HFFc6 (cell line): ENCODE measurements at places on chromosomes 3 and 15.

DNA sequence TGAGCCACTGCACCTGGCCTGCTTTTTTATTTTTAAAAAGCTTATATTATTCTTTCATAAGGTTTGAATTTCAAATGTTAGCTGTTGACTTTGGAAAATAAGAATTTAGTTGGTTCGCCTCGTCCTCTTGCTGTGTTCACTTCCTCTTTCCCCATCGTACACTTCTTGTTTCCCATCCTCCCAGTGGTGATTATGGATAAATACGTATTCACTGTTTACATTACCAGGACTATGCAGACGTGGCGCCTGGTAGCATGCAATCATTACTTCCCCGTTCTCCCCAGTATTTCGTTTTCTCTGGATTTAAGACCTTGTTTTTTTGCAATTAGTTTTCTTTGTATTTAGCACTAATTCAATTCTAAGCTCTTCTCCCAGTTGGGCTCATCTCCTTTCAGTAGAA, 70.1 kb downstream of the LMLN start:
- no peak for DNase-seq

DNA sequence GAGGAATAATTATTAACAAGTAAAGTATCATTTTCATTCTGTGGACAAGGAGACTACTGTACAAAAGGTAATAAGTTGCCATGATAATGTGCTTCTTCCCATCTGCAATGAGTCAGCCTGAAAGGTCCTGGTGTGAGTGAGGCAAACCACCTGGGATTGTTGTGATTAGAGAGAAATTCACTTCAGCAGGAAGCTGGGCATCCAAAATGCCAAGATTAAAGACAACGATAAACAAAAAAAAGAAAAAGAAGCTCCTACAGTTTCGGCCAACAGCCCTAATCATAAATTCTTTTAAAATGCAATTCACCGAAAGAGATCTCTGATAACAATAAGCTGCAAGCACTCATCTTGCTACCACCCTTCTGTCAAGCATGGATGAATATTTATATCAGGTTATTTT, 507.8 kb downstream of the TUSC7 start:
- no peak for DNase-seq

DNA sequence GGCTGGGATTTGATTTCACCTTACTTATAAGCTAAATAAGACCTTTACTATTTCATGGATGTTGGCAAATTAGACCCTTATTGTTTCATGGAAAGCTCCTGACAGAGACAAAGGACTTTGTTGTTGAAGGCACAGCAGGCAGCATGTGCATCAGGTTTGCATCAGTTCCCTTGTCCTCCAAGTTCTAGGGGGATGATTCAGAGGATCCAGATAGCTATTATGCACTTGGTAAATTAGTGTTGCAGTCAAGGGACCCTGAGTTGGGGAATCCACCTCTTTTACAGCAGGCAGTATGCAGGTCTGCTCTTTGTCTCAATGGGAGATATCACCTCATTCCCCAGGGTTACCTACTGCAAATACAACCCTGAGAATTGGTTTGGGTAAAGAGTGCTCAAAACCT, 131.4 kb upstream of the IGSF10 start:
- DNase-seq = no peak

DNA sequence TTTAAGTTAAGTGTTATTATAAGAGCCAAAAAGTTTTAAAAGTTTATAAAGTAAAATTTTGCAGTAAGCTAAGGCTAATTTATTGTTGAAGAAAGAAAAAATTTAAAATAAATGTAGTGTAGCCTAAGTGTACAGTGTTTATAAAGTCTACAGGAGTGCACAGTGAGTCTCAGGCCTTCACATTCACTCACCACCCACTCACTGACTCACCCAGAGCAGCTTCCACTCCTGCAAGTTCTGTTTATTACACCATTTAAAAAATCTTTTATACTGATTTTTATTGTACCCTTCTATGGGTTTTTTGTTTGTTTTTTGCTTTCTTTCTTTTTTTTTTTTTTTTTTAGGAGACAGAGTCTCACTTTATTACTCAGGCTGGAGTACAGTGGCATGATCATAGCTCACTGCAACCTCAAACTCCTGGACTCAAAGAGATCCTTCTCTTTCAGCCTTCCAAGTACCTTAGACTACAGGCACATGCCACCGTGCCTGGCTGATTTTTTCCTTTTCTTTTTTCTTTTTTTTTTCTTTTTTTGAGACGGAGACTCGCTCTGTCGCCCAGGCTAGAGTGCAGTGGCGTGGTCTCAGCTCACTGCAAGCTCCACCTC, 25.9 kb downstream of the CSTA start:
- DNase-seq = peak; percentile 12

- DNase-seq = peak; percentile 98
These were observed 113.5 kb downstream of the VGLL4 start for GRCh38 chr3:11530153-11530721.

DNA sequence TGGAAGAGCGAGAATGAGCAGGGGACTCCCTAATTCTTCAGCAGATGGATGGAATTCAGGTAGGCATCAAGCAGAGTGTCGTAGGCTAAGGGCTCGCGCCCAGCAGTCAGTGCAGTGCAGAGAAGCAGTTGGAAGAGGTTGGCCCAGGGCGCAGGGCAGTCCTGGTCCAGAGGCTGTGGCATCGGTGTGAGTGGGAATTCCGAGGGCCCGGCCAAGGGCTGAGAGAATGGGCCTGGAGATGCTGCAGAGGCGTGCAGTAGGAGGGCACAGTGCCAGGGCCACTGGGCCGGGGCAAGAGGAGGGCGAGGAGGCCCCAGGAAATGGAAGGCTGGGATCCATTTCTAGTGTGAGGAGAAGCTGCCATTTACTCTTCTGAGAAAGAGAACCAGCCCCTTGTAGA, 74.4 kb downstream of the AAGAB start:
- DNase-seq = no peak

GRCh38 chr3:150081084-150081483, 110.4 kb upstream of the PFN2 start:
- peak; percentile 87 for DNase-seq

GRCh38 chr3:12178091-12178820, 19.5 kb upstream of the TIMP4 start:
- DNase-seq = no peak

- peak; percentile 66 for DNase-seq
These were observed 104.8 kb upstream of the OSTN start for GRCh38 chr3:191094057-191094845.
